Stimulated activated CD8-positive, alpha-beta memory T cell treated with anti-CD3 and anti-CD28 coated beads, Interleukin-15, amount 100 ng/mL, for 1 hour (primary cell): ENCODE measurements at places on chromosomes 12 and 14.
A peak's percentile ranks its signal among the peaks of the same experiment; 100 is the strongest.

DNA sequence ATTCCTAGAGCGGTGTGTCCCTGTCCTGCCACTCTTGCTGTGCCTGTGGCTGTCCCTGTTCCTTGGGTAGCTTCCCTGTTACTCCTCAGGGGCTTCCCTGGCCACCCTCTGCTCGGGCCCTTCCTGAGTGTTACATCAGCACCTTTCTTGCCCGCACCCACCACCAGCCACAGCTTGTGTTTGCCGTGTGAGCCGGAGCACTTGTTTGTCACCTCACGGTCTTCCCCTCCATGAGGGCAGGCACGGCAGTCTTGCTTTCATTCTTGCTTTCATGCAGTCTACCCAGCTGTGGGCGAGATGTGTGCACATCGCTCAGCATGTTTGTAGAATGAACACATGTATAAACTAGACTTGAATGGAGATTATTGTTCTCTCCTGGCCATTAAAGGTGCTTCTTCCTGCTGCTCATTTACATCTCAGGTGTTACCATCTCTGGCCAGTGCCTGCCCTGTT, 42.0 kb downstream of the TRAF3 start:
- DNase-seq: no peak

GRCh38 chr14:75249958-75250336, 28.7 kb upstream of the FOS start:
- no peak for DNase-seq

DNA sequence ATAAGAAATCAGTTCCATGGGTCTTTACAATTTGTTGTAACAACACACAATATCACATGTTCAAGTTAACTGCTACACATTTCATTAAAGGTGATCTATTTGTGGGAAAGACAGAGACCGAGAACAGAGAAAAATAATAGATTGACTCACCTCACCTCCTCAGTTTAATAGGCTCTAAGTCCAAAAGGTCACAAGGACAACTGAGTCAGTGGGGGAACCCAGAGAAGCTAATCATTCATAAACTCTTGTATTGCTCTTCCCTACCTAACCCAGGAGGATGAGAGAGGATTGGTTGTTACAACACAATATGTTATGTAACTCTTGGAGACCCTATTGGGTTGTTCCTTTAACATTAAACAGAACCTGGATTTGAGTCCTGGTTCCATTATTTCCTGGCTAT, 72.2 kb upstream of the CRY1 start:
- no peak for DNase-seq

- DNase-seq: no peak
Measured at GRCh38 chr12:34356233-34356987, 334.1 kb downstream of the ALG10 start.

- DNase-seq: no peak
Measured at GRCh38 chr12:109998241-109998903, 858 bp upstream of the ANKRD13A start.

DNA sequence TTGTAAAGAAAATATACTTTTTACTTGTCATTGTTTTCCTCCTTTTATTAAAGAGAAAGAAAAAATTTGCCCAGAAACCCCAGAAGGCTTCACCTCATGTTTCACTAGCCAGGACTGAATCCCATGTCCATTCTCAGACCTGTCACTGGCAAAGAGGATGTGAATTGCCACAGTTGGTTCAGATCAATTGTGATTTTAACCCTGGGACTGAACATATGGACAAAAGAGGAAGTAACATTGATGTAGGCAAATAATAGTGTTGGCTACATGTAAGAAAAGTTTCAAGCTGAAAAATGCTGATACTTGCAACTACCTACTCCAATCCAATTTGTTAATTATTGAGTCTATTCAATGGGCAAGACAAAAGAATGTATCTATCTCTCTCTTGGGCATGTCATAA, 8.6 kb upstream of the CCDC196 start:
- no peak for DNase-seq

- DNase-seq: no peak
Measured at GRCh38 chr14:50821510-50822464, 9.2 kb downstream of the NIN start.

DNA sequence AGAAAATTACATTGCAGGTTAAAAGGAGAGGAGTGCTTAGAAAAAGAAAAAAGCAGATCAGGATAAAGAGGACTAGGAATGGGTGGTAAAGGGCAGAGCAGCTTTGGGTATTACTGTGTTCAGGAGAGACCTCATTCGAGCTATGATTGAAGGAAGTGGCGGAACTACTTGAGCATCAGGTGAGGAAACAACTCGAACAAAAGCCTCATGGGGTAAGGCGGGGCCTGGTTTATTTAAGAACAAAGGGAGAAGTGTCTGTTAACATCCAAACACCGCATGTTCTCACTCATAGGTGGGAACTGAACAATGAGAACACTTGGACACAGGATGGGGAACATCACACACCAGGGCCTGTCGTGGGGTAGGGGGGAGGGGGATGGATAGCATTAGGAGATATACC, 444.6 kb upstream of the CCDC196 start:
- no peak for DNase-seq

DNA sequence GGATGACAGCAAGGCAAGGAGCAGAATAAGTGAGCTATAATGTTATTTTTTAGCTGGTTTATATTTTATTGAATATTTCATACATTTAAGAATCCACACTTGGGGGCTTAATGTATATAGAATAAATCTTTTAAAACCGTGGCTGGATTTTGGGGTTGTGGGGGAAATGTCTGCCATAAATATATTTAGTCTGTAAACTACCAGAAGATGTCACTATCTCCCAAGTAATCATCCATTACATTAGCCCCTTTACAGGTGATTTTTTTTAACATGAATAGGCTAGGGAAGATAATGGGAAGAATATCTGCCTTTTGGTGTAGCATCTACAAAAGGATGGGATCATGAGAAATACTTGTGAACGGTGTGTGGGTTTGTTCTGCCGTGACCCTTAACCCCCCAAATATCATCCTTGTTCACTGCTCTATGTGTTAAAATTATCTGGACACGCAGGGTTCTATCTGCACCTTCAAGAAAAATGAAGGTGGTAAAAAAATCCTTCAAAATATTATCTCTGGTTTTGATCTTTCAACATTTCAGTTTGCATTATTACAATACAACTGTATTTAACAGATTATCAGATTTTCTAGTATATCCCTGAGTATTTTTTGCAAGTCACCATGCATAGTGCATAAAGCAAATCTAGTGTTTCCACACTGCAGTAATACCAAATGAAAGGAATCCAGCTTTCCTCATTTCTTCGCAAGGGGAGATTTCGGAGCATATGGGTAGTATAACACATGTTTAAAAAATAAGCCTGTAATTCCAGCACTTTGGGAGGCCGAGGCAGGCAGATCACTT, 8.0 kb upstream of the SLC17A8 start:
- DNase-seq: no peak

DNA sequence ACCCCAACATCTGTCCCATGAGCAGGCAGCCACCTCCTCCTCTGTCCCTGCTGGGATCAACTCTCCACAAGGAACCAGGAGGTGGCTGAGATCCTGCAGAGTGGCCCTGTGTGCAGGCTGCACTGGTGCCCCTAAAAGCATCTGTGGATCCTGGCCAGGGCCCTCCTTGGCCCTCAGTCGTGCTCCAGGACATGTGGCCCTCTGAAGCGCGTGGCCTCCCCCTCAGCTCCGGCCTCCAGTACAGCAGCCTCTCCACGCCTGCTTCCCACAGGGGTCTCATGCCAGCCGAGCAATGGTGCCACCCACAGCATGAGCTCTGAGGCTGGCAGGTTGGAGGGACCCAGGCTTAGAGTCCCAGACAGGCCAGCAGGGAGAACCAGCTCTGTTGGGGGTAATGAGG, 77.4 kb upstream of the NOS1 start:
- no peak for DNase-seq

DNA sequence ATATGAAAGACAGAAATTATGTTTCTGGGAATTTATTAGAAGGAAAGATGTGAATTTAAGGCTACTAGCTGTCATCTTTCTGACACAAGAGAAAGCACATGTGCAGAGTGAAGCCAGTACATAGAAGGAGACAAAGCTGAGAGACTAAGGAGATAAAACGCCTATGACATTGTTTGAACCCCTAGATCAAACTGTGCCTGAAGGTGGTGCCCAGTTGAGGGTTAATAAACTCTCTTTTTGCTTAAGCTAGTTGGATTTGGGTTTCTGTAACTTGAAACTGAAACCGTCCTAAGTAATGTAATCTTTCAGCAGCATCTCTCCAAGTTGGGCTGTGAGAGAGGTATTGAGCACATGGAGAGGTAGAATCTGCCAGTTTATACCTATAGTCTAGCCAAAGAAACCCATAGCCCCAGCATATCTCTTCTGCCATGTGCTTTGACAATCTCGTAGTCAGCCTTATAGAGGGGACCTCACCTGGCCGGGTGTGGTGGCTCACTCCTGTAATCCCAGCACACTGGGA, 84.2 kb downstream of the LRRC74A start:
- no peak for DNase-seq

- no peak for DNase-seq
Measured at GRCh38 chr12:88493636-88494035, 86.6 kb downstream of the KITLG start.

DNA sequence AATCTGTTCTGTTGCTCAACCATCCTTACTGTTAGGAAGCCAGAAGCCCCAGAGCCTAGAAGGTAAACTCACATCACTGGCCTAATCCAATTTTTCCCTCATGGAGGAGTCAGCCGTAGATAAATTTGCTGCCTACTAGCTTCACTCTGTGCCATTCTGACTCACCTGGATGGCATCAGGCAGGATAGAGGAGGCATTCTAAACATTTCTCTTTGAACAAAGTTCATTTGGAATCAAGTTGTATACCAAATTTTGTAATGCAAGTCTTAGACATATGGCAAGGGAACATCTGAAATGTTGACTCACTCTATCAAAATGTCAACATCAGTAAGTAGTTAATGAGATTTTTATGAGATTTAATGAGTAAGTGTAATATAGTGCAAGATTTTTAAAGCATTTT, 13.6 kb upstream of the TBC1D30 start:
- no peak for DNase-seq

DNA sequence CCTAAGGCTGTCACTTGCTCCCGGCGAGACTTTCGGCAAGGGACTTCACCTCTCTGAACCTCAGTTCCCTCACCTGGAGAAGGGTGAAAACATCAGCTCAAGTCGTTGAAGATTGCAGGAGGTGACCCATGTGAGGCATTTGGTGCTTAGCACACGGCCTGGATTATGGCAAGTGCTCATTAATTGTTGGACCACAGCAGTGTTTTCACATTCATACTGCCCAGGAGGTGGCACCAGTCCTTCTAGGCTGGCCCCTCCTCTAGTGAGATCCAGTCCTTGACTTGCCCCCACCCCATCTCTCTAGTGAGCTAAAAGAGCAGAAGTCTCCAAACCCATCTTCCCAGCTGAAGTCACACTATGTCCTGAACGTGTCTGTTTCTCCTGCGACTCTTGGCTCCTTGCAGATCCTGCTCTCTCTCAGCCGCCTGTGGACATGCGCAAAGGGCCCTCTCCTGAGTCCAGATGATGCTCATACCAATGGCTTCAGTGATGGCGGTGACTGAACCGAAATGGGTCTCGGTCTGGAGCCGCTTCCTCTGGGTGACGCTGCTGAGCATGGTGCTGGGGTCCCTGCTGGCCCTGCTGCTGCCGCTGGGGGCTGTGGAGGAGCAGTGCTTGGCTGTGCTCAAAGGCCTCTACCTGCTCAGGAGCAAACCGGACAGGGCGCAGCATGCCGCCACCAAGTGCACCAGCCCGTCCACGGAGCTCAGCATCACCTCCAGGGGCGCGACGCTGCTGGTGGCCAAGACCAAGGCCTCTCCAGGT, 1.6 kb downstream of the FICD start:
- DNase-seq: no peak

- no peak for DNase-seq
Measured at GRCh38 chr14:58963873-58964597, 224.4 kb upstream of the DAAM1 start.

GRCh38 chr14:76022991-76023390, 37.4 kb downstream of the IFT43 start:
- DNase-seq: no peak

DNA sequence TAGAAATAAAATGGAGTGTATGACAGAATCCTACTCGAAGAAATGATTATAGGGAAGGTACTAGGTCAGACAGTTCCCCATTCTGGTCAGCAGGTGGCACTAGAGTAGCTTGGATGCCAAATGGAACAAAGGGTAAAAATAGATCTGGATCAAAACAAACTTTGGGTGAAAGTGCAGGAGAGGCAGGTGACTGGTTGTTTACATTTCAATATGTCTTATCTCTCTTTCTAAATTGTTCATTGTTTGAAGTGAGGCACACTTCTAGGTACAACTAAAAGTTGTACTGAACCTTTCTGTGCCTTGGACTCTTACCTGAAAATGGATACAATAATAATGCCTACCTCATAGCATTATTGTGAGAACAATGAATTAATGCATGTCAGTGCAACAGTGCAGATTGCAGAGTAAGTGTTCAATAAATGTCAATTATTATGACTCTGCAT, 62.0 kb upstream of the OSBPL8 start:
- peak; percentile 51 for DNase-seq

DNA sequence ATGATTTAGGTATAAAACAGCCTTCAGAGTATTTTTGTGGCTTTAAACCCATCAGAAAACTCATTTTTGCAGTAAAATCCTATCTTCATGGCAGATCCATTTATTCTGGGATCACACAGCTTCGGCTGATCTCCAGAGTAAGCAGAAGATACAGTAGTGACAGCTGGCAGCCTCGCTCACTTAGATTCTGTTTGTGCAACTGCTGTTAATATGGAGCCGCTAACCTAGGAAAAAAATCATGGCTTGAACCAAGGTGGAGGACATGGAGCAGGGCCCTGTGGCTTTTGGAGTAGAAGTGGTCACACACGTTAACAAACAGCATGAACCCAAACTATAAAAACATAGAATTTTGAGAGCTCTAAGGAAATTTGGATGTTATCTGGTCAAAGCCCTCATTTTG, 137.2 kb upstream of the ARHGAP5 start:
- no peak for DNase-seq

DNA sequence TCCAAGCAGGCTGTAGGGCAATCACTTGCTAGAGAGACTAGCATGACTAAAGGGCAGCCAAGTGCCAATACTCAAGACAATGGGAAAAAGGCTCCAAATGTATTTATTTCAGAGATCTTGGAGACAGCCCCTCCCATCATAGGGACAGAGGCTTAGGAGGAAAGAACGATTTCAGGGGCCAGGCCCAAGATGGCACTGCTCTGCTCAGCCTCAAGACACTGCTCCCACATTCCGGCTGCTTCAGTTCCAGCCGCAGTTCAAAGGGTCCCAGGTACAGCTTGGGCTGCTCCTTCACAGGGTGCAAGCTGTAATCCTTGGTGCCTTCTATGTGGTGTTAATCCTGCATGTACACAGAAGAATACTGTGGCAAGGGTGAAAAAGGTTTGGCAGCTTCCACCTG, 19.4 kb upstream of the OR4K5 start:
- no peak for DNase-seq

- DNase-seq: no peak
Measured at GRCh38 chr12:29245246-29245645, 96.2 kb downstream of the FAR2 start.
